Activated naive CD8-positive, alpha-beta T cell treated with anti-CD3 and anti-CD28 coated beads, Interleukin-2, amount 10 ng/mL, durations not matched to agents 7 days and 5 days (primary cell): ENCODE measurements at places on chromosomes 16 and 17. TPM values are rescaled to one million over a fixed set of nuclear protein-coding genes. Genes with fewer than 3 reads are reported as not detected.

GRCh38 chr16:68486502-68487202 lies 38.3 kb upstream of the SMPD3 start:
- no peak overlapping the region for H3K27ac ChIP-seq
- H3K27me3 ChIP-seq: peaks cover 21% of the 10 kb centered on the region
- no peak overlapping the region for H3K4me3 ChIP-seq
- H3K36me3 ChIP-seq: no peaks in the 10 kb centered on the region
- DNase-seq: no peak
- no peaks in the 10 kb centered on the region for H3K4me1 ChIP-seq

DNA sequence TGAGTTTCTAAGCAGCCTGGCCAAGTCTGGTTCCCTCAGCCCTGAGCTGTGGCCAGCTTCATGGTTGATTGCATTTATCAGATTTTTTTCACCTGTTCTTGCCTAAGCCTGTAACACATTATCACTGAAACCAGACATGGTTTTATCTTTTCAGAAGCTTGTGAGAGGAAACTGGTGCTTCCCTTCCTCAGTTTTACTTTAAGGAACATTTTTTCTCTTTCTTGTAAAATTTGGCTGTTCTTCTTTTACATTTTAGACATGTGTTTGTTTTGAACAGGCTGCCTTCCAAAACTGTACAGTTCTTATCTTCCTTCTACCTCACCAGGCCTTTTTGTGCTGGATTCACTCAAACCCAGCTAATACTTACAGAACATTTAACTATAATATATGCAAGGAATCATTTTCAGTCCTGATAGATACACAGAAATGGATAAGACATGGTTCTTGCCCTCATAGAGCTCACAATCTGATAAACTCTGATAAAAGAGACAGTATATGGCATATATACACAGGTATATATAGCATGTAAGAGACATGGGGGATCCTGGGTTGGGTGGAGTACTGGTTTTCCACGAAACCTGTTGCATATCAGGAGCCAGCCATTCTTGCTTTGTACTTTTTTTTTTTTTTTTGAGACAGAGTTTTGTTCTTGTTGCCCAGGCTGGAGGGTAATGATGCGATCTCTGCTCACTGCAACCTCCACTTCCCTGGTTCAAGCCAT lies 44.5 kb downstream of the ZNRF1 start:
- no peaks in the 10 kb centered on the region for H3K27me3 ChIP-seq
- peaks cover 2% of the 10 kb centered on the region for H3K36me3 ChIP-seq
- H3K4me3 ChIP-seq: no peak overlapping the region
- DNase-seq: no peak

DNA sequence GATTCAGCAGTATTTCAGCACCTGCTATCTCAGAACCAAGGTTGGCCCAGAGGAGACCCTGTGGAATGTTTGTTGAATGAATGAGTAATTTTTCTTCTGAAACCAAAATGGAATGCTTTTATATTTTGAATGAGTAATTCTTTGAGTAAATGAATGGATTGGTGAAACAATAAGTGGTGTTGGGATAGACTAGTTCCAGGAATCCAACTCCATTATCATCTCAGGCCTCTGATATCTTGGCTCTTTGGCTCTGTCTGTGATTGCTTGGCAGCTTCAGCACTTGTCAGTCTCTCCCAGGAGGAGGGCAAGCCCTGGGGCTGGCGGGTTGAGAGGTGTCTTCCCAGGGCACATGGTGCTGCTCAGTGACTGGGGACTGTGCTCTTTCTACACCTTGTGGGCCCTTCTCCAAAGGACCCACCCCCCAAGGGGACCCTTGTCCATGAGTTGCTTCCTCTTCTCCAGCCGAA lies 284.4 kb upstream of the FOXF1 start:
- H3K27me3 ChIP-seq: peaks cover 14% of the 10 kb centered on the region
- H3K36me3 ChIP-seq: no peaks in the 10 kb centered on the region
- no peak for DNase-seq
- no peak overlapping the region for H3K4me3 ChIP-seq
- no peak overlapping the region for H3K27ac ChIP-seq

DNA sequence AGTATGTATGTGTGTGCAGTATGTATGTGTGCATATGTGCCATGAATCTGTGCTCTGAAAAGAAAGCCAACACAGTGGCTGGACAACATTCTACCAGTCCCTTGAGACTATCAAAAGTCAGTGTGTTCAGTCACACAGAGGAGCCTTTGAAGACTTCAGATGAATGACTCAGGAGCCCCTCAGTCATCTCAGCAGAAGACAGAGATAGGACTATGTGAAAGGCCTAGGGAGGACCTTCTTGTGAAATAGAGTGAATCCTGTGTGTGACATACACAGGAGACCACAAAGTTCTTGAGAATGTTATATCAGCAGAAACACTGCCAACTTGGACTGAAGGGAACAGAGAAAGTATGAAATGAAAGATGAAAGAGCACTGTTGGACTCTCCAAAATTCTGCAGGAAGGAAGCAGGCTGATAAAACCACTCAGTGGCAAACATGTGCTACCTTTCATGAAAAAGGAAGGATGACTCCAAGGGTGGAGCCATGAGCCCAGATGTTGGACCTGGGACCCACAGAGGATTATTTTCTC lies 108.4 kb downstream of the METRNL start:
- H3K4me1 ChIP-seq: peaks cover 7% of the 10 kb centered on the region
- peaks cover 10% of the 10 kb centered on the region for H3K27me3 ChIP-seq

The GPR139 gene
- not detected for total RNA-seq

The CPHXL2 gene
- total RNA-seq: not detected
